ENCODE measurements at places on chromosomes 7 and 10. TPM values are rescaled to one million over a fixed set of nuclear protein-coding genes. Genes with fewer than 3 reads are reported as not detected.

Gene ANKMY2
- 10.8 TPM for total RNA-seq

Gene AZGP1
- total RNA-seq: not detected

Gene ITGB8
- 9.8 TPM for total RNA-seq

Gene H2BK1
- not detected for total RNA-seq

Gene MALRD1
- not detected for total RNA-seq

Gene RBP4
- total RNA-seq: not detected

Gene NKX2-3
- total RNA-seq: not detected

Gene PFKP
- 311 TPM for total RNA-seq

Gene C10orf67
- total RNA-seq: not detected

Gene LRCH4
- 21.2 TPM for total RNA-seq

Gene UTF1
- total RNA-seq: not detected

Gene CALML5
- total RNA-seq: not detected

Gene TAS2R5
- total RNA-seq: 1.5 TPM

Gene ZNF33B
- 20.3 TPM for total RNA-seq

Gene STRIP2
- total RNA-seq: 4.9 TPM

Gene C10orf53
- total RNA-seq: not detected

Gene WEE2
- total RNA-seq: not detected

Gene TMEM225B
- not detected for total RNA-seq

Gene TAS2R41
- total RNA-seq: not detected

Gene CREB5
- 5.9 TPM for total RNA-seq

Gene NEURL1
- total RNA-seq: 0.33 TPM

Gene ZNF438
- total RNA-seq: 9.8 TPM

Gene ICA1
- total RNA-seq: 52.3 TPM

Gene SRGN
- total RNA-seq: 765 TPM

Gene FLNC
- total RNA-seq: 182 TPM

Gene SPDYE11
- not detected for total RNA-seq

Gene CALN1
- not detected for total RNA-seq

Gene TCAF2
- total RNA-seq: 17.3 TPM

Gene PITX3
- not detected for total RNA-seq

Gene FKBP6
- not detected for total RNA-seq

Gene MPP7
- total RNA-seq: 0.86 TPM

Gene CASD1
- 15.7 TPM for total RNA-seq

Gene MMRN2
- 262 TPM for total RNA-seq

Gene THSD7A
- total RNA-seq: 36.6 TPM

Gene ZNF365
- total RNA-seq: under 0.01 TPM

Gene LIPN
- total RNA-seq: not detected

Gene CLDN4
- total RNA-seq: under 0.01 TPM

Gene DOCK4
- total RNA-seq: 170 TPM

Gene PNLIPRP3
- total RNA-seq: not detected

Gene ELMO1
- total RNA-seq: 68.5 TPM

Gene CPN1
- not detected for total RNA-seq

Gene CRHR2
- not detected for total RNA-seq

Gene LRIT1
- not detected for total RNA-seq

Data from vein endothelial cell (primary cell).